Sigmoid colon (tissue), 7 donors: ENCODE measurements at places on chromosomes 2 and 18. TPM values are rescaled to one million over a fixed set of nuclear protein-coding genes. Genes with fewer than 3 reads are reported as not detected.

DNA sequence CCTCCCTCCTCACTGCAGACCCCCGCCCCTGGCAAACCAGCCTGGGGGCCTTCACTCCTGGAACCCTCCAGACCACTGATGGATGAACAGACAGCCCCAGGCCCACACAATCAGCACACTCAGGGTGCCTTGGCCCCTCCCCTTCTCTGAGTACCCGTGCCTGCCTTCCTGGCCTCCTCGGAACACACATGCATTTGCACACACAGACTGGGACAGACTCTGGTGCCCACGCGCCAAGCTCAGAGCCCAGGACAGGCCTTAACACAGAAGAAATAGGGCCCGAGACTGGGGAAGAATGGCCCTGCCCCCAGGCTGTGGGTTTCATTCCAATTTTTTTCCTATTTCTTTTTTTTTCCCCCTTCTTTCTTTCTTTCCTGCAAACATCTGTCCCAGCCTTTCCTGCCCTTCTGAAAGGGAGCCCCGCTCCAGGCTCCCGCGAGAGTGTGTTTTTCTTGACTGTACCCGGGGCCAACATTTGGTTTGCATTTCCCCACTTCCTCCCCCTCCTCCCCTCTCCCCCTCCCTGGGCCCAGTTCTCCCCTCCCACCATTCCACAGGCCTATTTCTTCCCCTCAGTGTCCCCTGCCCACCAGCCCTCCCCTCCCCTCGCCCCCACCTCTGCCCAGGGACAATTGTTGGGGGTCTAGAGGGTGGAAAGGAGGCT lies 618 bp upstream of the TNS1 start:
- H3K27ac ChIP-seq, result peak overlapping the region; percentile 71
- no peaks in the 10 kb centered on the region for H3K4me1 ChIP-seq
- DNase-seq, result peak; percentile 85
- no peaks in the 10 kb centered on the region for H3K36me3 ChIP-seq
- peak overlapping the region; percentile 40 for H3K4me3 ChIP-seq

GRCh38 chr2:8440029-8440778 lies 241.7 kb upstream of the ID2 start:
- no peaks in the 10 kb centered on the region for H3K27me3 ChIP-seq
- H3K36me3 ChIP-seq, result no peaks in the 10 kb centered on the region
- no peak overlapping the region for H3K27ac ChIP-seq
- DNase-seq, result peak; percentile 12
- H3K4me3 ChIP-seq, result no peak overlapping the region

- H3K27ac ChIP-seq, result no peak overlapping the region
- no peaks in the 10 kb centered on the region for H3K4me1 ChIP-seq
- no peaks in the 10 kb centered on the region for H3K27me3 ChIP-seq
- DNase-seq, result no peak
- no peak overlapping the region for H3K4me3 ChIP-seq
- no peaks in the 10 kb centered on the region for H3K36me3 ChIP-seq
Observed at GRCh38 chr18:50405582-50406271, 30.9 kb downstream of the SKA1 start.

- H3K27me3 ChIP-seq, result no peaks in the 10 kb centered on the region
- no peaks in the 10 kb centered on the region for H3K4me1 ChIP-seq
- DNase-seq, result no peak
- H3K36me3 ChIP-seq, result no peaks in the 10 kb centered on the region
- no peak overlapping the region for H3K4me3 ChIP-seq
Observed at GRCh38 chr2:138652378-138652777, 127.8 kb downstream of the NXPH2 start.

ABCG5 gene
- total RNA-seq, result not detected
